NCI-H1436 (cell line): ENCODE measurements at places on chromosomes 1 and 21.

- DNase-seq, result no peak
These were observed 175.5 kb downstream of the ASTN1 start for GRCh38 chr1:176989023-176989422.

GRCh38 chr1:232620356-232620969 is 9.5 kb downstream of the SIPA1L2 start:
- DNase-seq, result peak; percentile 99

GRCh38 chr1:177355575-177355974 is 184.8 kb downstream of the BRINP2 start:
- no peak for DNase-seq

- no peak for DNase-seq
These were observed 1105.3 kb upstream of the TMPRSS15 start for GRCh38 chr21:19508844-19509243.

GRCh38 chr1:230385930-230386329 is 40.2 kb downstream of the PGBD5 start:
- no peak for DNase-seq
